ENCODE measurements at places on chromosomes 4 and X.

DNA sequence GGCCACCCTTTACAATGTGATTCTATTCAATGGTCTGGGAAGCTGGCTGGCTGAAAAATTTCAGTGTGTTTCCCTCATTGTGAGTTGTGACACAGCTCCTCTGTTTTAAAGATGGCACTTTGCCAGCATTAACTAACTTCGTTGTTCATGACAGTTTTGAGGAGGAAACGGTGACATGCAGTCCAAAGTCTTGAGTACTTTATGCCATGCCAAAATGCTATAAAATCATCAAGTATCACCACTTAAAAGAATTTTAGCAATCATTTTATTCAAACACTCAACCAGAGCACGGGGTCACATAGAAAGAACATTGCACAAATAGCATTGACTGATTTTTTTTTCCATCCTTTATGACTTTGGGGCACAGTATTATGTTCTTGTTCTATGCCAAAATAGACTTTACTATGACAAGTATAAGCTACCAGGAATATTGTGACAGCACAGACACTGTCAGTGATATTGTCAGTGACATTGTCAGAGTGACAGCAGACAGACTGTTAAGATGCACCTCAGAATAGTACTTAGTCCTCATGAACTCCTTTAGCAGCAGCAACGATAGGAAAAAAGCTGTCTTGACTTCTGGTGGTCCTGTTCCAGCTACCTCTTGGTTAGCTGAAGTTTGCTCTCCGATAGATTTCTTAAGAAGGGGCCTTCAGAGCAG, 46.7 kb downstream of the CXCL13 start:
- no peak for DNase-seq

- DNase-seq: no peak
Measured at GRCh38 chr4:70586841-70587240, 5.2 kb upstream of the AMBN start.

GRCh38 chrX:119984652-119985051, 41.1 kb upstream of the NKAP start:
- DNase-seq: no peak

DNA sequence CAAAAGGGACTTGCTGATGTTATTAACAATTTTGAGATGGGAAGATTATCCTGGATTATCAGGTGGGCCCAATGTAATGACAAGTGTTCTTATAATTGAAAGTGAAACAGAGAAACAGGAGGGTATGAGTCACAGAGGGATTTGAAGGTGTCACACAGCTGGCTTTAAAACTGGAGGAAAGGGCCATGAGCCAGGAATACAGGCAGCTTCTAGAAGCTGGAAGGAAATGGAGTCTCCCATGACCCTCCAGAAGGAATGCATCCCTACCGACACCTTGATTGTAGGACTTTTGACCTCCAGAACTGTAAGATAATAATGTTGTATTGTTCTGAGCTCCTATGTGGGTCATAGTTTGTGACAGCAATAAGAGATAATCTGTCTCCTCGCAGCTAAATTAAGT, 98.0 kb upstream of the STIM2 start:
- DNase-seq: no peak

GRCh38 chr4:90536408-90536807, 409.2 kb downstream of the CCSER1 start:
- DNase-seq: no peak

DNA sequence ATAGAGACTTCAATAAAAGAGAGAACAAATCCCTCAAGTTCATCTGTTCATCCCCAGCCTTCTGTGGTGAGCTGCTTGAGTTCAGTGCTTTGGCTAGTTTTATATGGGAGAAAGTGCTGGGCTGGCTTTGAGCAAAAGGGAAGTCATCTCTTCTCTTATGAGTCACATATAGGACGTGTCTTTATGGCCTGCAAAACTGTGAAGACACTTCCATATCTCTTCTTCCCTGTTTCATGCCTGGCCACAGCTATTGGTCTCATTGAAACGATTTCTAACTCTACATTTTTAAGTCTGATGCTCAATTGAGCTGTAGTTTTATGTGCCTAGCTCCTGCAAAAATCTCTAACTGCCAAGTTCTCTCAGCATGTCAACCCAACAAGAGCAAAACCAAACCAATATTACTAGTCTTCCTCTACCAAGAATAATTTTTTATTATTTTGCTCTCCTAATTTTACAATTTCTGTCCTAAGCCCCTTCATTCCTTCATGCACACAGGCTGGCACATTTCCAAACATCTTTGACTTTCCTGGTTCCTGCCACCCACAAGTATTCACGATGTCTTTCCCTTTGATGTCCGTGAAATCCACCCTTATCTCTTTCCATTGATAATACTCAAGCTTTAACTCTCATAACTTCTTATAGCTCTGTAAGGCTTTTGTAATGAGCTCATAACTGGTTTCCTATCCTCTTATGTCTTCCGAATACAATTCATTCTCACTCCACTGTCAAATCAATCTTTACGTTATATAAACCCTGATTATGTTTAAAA, 165.3 kb downstream of the BTC start:
- no peak for DNase-seq
